HCEC 1CT (cell line): ENCODE measurements at places on chromosomes 12 and 14.

DNA sequence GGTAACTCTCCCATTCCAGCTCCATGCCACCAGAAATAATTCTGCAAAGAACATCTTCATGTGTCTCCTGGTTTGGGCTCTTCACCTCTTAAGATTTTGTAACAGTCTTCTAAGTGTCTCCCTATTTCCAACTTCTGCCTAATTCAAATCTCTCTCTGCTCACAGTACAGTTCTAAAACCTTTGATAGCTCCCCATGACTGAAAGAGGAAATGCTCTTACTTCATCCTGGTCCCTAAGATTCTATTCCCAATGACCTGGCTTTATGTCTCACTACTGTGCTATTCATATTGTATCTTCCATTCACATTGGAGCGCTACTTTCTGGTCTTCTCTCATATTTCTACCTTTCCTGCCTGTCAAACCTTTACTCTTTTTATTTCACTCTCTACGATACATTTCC lies 1.6 kb downstream of the AMN1 start:
- no peak for DNase-seq

DNA sequence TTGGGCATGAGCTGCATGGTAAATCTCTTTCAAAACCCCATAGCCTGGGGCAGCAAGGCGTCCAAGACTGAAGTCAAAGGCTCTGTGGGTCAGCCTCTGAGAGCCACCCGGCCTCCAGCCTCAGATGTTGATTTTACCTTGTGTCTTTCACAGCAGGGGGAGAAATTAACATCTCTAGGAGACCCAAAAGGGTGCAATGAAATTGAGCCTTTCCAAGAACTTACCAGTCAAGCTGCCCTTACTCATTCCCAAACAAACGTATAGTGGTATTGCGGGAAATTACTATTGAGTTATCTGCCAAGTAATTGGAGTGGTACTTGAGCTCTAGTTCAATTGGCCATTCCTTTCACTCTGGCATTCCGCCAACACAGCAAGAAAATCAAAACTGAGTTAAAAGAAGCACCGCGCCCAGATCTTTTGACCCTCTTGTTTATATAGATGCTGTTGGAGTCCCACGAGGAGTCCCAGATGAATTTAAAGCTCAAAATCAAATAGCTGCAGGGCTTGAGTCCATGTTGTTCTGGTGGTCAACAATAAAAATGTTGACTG lies 380.7 kb upstream of the SYT1 start:
- no peak for DNase-seq

- no peak for DNase-seq
Observed at GRCh38 chr12:128969480-128970055, 116.3 kb downstream of the GLT1D1 start.

DNA sequence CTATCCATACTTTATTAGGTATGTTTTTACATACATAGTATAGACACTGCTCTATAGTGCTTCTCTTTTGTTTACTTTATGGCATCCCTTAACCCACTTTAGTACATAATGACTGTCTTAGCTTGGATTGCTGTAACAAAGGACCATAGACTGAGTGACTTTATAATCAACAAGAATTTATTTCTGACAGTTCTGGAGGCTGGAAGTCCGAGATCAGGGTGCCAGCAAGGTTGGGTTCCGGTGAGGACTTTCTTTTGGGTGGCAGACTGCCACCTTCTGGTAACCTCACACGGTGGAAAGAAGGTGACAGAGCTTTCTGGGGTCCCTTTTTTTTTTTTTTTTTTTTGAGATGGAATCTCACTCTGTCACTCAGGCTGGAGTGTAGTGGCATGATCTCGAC lies 48.6 kb upstream of the PPM1H start:
- peak; percentile 7 for DNase-seq

- DNase-seq = peak; percentile 20
Observed at GRCh38 chr12:124174451-124175348, 120.2 kb upstream of the RFLNA start.

DNA sequence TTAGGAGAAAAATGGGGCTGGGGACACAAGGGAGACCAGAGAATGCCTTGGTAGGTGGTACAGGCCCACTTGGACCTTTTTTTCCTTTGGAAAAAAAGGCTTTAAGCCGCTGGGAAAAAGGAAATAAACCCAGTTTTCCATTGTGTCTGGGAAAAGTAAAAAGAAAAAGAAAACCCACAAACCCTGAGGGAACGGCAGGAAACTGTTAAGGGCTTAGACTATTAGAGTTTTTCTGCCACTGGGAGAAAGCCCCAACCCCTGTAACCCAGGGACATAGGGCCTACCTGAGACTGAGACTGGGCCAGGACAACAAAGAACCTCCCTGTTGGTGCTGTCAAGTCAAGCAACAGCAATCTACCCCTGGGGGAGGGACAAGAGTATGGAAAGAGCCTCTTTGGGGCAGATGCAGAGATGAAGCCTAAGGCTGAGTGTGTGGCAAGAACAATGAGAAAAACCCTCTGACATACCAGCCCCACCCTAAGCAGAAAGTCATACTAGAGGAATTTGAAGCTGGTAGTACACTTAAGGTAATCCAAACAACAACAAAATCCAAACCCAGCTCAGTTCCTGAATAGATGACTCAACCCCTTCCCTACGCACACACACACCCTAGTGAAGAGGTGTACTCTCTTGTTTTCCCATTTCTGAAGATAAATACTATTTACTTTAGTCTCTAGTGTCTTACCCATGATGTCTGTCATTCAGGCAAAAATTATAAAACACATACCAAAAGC lies 22.8 kb downstream of the ATF1 start:
- DNase-seq = peak; percentile 99

DNA sequence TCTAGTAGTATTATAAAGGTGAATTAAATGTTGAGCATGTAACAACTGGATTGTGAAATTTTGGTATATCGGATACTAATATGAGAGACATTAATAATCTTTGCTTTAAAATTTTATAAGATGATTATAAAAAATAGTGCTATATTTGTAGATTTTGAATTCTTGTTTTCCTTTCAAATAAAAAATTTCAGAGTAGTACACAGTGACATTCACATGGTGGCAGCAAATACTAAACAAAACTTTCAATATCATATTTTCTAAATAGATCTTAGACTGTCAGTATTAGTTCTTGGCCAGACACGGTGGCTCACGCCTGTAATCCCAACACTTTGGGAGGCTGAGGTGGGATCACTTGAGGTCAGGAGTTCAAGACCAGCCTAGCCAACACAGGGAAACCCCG lies 166.0 kb downstream of the NAV3 start:
- DNase-seq = no peak

- no peak for DNase-seq
Observed at GRCh38 chr14:68926236-68926635, 52.9 kb downstream of the ACTN1 start.

GRCh38 chr14:96095581-96096476 lies 56.7 kb downstream of the C14orf132 start:
- DNase-seq = peak; percentile 93

- peak; percentile 18 for DNase-seq
Observed at GRCh38 chr14:86003998-86004397, 474.1 kb downstream of the FLRT2 start.

DNA sequence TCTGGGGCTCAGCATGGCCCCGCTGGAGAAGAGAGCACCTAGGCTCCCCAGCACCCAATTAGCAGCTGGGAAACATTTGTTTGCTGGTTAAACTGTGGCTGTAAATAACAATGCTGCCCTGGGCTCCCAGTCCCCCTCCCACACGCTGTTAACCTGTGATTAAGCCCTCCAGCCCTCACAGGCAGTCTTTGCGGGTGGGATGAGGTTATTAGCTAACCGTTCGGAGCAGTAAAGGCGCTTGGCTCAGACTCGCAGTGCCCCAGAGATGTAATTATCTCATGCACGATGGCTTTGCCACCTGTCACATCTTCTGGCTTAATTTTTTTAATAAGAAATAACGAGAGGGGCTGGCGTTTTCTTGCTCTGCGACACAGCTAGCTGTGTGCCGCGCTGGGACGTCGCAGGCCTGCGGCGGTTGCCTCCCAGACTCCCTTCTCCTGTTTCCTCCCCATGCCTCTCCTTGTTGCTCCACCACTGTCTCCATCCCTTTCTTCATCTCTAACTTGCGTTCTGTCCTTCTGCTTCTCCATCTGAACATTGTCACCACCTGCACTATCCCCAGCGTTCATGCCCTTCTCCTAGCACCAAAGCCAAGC lies 239.2 kb upstream of the FKBP4 start:
- no peak for DNase-seq

GRCh38 chr14:27528328-27528727 lies 930.5 kb upstream of the NOVA1 start:
- DNase-seq = peak; percentile 65

DNA sequence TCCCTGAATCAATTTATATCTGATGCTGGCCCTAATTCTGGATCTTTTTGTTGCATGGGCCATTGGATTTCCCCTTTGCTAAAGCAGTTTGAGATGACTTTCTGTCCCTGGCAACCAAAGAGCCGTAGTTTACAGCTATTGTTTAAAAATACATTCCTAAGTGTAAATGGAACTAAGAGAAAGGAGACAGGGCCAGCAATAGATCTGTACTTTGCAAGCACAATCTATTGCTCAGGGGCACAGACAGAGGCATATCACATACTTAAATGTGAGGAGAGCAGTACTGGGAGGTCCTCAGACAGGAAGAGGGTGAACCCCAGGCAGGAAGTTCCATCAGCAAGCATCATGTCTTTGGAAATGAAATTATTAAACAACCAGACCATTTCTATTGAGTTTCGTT lies 126.6 kb downstream of the ZFP36L1 start:
- DNase-seq = peak; percentile 28

GRCh38 chr12:54394986-54395385 lies 10.5 kb upstream of the ZNF385A start:
- DNase-seq = no peak

- no peak for DNase-seq
Observed at GRCh38 chr12:60345442-60345841, 749.6 kb downstream of the SLC16A7 start.

DNA sequence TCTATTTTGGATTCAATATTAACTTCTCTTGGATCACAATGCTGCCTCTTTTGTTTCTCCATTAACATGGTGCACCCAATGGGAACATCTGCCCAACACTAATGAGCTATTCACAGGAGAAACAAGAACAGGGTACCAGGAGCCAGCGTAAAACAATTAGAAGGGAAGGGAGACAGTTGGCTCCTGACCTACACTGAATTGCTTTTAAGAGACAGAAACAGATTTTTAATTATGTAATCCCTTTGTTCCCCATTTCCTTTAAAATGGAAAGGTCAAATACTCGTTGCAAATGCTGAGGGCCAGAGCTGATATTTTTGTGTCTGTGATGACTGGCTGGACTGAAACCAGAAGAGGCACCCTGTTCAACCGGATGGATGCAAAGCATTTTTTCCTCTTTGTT lies 108.3 kb downstream of the SEC23A start:
- DNase-seq = no peak

GRCh38 chr12:15322164-15323061 lies at the start of gene PTPRO:
Gene PTPRO (plus strand): TSS chr12:15322508.
- peak; percentile 61 for DNase-seq

DNA sequence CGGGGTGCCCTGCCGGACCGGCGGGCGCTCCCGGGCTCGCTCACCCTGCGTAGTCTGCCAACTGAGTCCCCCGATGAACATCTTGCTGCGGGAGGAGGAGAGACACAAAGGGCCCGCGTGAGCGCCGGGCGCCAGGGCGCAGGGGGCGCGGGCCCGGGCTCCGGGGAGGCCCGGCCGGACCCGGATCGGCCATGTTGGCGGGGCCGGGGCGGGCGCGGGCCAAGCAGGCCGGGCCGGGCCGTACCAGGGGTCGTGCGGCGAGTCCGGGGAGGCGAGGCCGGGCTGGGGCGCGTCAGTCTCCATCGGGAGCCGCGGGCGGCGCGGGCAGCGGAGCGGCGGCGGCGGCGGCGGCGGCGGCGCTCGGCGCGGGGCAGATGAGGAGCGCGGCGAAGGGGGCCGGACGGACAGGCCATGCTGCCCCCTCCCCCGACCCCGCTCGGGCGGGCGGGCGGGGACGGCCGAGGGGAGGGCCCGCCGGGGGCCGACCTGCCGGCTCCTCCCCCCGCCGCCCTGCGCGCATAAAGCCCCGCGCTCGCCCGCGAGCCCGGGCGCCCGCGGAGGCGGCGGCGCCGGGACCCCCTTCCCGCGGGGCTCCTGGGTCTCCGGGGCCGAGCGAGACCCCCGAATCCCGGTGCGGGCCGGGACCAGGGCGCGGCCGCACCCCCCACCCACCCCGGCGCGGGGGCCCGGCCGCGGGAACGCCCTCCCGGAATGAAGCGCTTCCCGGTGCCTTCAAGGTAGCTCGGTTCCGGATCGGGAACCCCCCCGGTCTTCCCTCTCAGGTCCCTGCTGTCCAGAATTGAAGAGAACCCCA lies at the start of gene MSI1:
Gene MSI1 (minus strand): TSS at position 376 of the 814 bp plus-strand sequence. CDS start 73 bp downstream, at position 303.
- no peak for DNase-seq

GRCh38 chr12:32489070-32489469 lies 89.7 kb downstream of the FGD4 start:
- DNase-seq = no peak

- no peak for DNase-seq
Observed at GRCh38 chr14:89418976-89419375, 1.9 kb upstream of the FOXN3 start.

DNA sequence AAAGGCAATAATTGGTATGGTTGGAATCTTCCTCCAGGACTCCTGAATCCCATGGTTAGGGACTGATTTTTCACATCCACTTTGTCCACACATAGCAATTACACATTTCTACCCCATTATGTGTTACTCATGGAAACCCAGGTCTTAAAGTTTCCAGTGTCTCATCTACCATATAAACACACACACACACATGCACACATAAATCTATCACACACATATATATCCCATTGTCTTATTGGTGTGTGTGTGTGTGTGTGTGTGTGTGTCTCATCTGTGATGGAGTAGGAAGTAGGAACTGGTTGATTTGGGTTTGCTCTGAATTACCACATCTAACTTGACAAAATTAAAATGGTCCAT lies 525.4 kb downstream of the FUT8 start:
- DNase-seq = no peak

- DNase-seq = peak; percentile 41
Observed at GRCh38 chr14:69917287-69917686, 38.1 kb downstream of the SMOC1 start.

- no peak for DNase-seq
Observed at GRCh38 chr12:29149691-29150281, 708 bp downstream of the FAR2 start.

GRCh38 chr12:24954261-24954660 lies 5.4 kb upstream of the BCAT1 start:
- no peak for DNase-seq

DNA sequence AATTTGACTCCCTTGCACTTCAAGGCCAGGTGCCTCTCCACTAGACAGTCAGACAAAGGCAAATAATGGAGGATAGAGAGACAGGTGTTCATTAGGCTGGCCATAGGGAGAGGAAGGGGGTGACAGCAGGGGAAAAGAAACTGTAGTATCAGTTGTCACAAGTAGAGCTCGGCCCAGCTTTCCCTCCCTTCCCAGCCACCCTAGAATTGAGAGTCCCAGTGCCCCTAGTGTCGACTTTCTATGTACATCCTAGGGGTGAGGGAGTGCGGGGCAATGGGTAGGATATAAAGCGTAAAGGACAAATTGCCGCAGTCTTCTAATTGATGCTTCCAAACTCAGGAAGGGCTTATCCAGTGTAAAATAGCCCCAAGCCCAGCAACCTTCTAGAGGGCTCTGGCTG lies 39.0 kb downstream of the BAZ2A start:
- no peak for DNase-seq

DNA sequence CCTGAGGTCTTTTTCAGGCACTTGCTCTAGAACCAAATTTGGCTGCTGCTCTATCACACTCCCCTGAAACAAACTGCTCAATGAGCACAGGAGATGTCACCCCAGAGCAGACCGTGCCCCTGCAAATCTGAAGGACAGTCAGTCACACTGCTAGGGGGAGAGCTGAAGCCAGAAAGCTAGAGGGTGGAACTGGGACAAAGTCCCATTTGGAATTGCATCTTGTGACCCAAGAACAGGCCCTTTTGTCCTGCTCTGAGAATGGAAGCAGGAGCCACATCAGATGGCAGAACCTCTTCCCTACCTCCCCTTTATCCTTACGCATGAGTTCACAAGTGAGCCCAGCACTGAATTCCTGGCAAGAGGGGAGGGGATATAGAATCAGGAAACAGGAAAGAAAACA lies 64.7 kb downstream of the MAP3K9 start:
- DNase-seq = no peak
